Caudate nucleus (tissue), 63 donors: ENCODE measurements at places on chromosomes 5 and 9.
A peak's percentile ranks its signal among the peaks of the same experiment; 100 is the strongest.

GRCh38 chr9:126763130-126763764 is 41.6 kb upstream of the ZBTB43 start:
- DNase-seq: no peak

GRCh38 chr5:58346041-58346440 is 113.8 kb downstream of the PLK2 start:
- no peak for DNase-seq

DNA sequence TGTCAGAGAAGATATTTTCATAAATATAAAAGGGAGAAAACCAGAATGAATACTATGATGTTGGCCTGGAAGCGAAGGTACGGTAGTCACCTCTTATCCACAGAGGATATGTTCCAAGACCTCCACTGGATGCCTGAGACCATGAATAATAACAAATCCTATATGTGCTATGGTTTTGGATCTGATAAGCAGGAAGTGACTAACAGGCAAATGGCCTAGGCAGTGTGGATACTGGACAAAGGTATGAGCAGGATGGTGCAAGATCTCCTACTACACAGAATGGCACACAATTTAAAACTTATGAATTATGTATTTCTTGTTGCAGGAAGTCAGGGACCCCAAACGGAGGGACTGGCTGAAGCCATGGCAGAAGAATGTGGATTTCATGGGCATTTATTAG is 48.2 kb downstream of the ADAMTS12 start:
- DNase-seq: no peak

DNA sequence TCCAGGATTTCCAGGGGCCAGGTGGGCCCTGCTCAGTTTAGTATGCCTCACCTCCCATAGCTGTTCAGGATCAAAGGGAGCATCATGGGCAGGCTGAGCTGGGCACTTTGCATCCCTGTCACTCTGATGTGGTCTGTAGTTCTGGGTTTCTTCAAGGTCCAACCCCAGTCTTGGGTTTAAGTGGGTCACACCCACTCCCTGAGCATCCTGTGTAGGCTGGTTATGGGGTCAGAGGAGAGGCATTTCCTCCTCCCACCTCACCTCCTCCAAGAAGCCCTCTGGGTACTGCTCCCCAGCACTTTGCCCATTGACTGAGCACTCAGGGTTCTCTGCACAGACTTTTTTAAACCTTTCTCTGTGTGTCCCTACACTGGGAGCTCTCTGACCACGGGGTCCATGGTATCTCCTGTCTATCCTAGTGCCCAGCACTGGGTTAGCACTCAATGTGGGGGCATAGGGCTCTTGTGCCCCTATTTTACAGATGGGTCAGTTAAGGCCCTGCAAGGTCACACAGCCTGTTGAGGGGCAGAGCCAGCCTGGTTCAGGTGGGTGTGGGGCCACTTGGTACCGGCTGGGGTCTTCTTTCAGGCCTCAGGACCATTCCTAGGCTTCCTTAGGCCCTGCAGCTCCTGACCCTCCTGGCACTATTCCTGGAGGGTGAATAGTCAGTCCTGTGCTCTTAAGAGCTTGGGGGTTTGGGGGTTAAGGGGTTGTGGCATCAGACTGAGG is 19.0 kb downstream of the CXXC5 start:
- DNase-seq: no peak

- peak; percentile 56 for DNase-seq
Measured at GRCh38 chr5:55232271-55232984, 980 bp downstream of the CCNO start.

DNA sequence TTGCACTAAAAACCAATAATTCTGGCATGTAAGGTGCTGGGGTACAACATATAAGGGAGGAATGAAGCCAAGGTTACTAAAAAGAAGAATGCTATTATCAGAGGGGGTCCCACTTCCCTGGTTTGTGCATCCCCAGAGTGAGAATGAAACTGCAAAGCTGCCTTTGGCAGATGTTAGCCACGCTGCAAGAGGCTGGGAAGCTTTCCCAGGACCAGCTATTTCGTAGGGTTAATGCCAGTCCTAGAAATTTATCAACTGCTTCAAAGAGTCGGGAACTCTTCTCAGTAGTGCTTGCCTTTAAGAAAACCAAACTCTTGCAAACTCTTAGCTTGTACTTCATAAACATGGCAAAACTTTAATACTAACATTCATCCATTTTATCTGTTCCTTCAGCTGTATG is 87.5 kb upstream of the NR5A1 start:
- DNase-seq: no peak

DNA sequence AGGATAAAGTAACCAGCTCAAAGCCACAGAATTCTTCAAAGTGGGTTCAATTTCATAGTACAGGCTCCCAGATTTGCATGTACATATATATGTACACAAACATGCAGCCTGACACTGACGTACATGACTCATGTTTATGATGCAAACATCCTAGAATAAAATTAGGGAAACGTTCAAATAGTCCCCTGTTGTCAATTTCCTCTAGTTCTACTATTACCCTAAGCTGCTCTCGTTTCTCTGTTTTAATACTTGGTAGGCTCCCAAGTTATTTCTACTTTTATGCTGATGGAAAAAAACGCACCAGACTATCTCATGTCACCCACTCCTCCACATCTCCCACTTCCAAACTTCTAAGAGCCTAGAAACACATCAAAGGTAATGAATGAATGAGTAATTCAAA is 229.7 kb downstream of the EPB41L4A start:
- no peak for DNase-seq

DNA sequence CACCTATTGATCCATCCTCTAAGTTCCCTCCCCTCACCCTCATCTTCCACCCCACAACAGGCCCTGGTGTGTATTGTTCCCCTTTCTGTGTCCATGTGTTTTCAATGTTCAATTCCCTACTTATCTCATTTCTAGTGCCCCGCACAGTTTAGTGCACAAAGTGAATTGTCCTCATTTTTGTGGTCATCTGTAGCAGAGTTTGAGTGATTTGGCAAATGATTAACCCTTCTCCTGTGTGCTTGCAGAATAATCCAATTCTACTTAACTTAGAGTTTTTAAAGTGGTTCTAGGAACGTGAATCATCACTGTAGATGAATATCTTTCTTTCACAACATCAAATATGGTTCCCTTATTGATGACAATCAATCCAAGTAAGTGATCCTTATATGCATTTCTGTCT is 6.3 kb upstream of the HAPLN1 start:
- DNase-seq: no peak

DNA sequence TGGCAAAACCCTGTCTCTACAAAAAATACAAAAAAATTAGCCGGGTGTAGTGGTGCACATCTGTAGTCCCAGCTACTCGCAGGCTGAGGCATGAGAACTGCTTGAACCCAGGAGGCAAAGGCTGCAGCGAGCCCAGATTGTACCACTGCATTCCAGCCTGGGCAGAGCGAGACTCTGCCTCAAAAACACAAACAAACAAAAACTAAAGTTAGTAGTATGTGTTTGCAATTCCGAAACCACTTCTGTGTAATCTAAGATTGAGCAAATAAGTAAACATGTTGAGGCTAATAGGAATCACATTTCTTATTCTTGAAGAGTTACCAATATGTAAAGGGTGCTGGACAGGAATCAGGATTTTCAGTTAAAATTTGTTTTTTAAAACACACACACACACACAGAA is 70.0 kb upstream of the SUSD1 start:
- DNase-seq: no peak

DNA sequence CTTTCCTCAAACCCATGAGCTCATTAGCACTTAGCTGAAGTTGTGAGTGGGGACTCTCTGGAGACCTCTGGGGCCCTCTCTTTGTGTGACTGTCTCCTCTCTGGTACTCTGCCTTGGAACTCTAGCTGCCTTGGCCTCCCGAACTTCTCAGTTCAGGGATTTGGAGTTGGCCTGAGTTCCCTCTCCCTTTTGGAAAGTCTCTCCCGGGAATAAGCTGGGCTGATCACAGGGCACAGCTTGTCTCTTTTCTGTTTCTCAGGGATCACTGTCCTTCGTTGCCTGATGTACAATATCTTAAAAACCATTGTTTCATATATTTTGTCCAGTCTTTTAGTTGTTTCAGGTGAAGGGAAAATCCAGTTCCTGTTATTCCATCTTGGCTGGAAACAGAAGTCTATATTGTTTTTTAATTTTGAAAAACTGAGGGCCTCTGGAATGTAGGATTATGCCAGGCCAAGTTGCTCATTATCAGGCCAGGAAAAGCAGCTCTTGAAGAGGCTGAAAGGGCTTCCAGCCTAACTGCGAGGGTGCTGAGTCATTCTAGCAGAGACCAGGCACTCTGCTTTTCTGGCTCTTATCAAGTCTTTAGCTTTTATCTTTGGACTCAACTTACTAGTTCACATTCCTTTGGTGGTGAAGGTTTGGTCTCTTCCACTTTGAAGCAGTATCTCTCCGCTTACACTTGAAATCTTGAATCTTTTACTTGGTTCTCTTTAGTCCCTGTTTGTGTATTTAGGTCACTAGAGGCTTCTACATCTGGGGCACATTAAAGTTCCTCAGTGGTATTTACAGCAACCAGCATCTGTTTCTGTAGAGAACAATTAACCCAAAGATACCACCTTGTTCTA is 8.4 kb upstream of the RGS3 start:
- DNase-seq: no peak

DNA sequence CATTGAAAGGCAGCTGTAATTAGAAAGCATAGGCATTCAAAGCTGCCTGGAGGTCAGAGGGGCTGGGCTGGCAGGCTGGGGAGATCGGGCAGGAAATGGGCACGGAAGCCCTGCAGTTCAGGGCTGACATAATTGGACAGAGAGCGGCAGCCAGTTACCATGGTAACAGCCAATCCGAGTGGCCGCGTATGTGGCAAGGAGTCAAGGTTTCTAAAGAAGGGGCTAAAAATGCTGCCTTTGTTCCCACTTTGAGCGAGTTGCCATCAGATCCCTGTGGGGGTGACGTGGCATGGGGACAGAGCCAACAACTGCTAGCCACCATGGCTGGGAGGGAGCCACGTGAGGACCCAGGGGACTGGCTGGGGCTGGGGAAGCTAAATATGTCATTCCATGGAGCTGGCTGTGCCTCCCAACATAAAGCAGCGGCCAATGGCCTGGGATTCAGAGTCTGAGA is 44.7 kb upstream of the NDFIP1 start:
- DNase-seq: peak; percentile 96

GRCh38 chr9:125190361-125190801 is 778 bp upstream of the PPP6C start:
- DNase-seq: no peak

DNA sequence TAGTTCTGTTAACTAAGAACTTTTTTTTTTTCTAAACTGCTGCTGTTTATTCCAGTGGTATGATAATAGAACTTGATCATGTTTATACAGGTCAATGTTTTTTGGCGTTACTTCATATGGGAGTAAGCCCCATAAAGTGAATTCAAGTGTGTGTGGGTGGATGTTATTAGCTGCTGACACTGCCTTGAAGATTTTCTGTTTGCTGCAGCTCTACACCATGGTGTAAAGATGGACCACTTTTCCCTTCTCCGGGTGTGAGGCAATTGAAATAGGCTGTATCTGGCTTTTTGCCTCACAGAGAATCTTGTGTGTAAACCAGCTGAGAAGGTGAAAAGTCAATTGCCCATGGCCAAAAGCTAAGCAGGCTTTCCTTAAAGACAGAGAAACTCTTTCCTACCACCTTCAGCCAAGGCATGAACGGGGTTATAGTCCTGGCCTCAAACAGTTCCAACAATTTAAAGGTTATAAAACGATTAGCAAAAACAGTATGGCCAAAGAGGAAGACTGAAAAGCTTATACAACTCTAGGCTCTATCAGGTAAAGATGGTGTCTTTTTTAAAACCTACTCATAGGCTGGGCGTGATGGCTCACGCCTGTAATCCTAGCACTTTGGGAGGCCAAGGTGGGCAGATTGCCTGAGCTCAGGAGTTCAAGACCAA is 33.9 kb upstream of the ABCA1 start:
- DNase-seq: no peak

GRCh38 chr9:92359394-92359995 is 33.7 kb downstream of the CENPP start:
- no peak for DNase-seq

- DNase-seq: no peak
Measured at GRCh38 chr9:118832371-118832770, 536.9 kb downstream of the BRINP1 start.

DNA sequence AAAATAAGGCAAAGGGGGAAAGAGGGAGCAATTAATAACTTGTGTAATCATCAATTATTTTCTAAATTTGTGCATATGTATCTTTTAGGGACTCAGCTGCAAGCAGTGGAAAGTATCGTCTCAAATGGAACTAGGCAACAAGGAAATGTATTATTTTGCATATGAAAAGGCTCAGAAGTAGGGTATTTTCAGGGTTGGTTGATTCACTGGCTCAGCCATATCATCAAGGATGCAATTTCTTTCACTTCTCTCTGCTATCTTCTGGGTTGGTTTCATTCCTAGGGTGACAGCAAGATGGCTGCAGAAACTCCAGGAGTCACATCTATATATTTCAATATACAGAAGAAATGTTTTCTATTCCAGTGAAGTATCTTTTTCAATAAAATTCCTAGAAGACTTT is 509.8 kb downstream of the DMAC1 start:
- no peak for DNase-seq

- no peak for DNase-seq
Measured at GRCh38 chr9:137452761-137453642, 6.1 kb downstream of the NSMF start.

GRCh38 chr5:148343046-148343407 is 7.7 kb downstream of the SPINK9 start:
- DNase-seq: no peak

DNA sequence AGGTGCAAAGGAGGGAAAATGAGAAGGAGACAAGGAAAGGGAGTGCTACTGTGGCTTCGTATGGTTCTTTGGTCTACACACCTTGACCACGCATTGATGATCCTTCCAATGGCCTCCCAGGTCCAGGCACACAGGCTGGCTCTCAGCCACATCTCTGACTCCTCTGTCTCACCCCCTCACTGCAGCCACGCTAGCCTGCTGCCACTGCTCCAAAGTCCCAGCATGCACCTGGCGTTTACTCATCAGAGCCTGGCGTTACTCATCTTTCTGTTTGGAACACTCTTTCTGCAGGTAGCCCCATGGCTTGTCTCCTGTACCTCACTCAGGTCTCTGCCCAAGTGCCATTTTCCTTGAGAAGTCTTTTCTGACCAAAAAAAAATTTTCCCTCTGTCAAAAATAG is 195.5 kb downstream of the SNCAIP start:
- DNase-seq: no peak

- DNase-seq: no peak
Measured at GRCh38 chr5:1031306-1031959, 22.8 kb downstream of the NKD2 start.

- no peak for DNase-seq
Measured at GRCh38 chr5:142421228-142421617, 96.4 kb upstream of the SPRY4 start.
